ENCODE measurements at places on chromosomes 12 and 14.

GRCh38 chr14:51545396-51545795 is 106.3 kb upstream of the FRMD6 start:
- no peak for DNase-seq

DNA sequence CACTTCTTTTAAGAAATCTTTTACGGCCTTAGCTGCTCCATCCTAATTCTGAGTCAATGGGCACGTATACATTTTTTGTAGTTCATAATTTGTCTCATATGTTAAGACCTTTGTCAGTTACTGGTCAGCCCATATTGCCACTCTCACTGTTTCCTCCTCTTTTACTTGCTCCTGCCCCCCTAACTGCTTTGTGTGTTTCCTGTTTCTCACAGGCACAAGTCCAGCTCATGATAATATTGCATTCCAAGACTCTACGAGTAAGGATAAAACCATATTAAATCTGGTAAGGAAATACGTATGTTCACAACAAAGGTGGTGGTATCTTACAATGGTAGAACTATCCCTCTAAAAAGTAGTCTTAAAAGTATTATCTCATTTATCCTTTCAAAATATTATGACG is 111.7 kb downstream of the DNAI7 start:
- no peak for DNase-seq

DNA sequence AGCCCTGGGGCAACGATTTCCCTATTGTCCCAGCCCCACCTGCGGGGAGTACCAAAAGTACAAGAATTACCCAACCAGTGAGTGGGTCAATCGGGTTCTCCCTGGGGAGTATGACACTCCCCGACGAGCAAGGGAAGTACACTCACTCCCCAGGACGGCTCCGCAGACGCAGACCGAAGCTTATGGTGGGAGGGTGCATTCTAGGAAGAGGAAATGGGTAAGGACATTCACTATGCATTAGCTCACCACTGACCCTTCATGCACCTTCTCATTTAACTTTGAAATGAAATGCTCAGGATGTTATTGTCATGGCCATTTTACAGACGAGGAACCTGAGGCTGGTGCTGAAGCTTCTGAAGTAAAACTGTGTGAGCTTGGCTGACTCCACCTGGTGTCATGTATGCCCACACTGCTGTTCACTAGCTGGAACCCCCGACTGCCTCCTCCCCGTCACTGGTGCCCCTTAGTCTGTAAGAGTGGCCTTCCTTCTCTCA is 45.8 kb upstream of the TMED10 start:
- no peak for DNase-seq

- no peak for DNase-seq
These were observed 132.3 kb downstream of the CCDC59 start for GRCh38 chr12:82225871-82226270.

GRCh38 chr12:127126260-127126628 is 1140.7 kb upstream of the TMEM132C start:
- no peak for DNase-seq

DNA sequence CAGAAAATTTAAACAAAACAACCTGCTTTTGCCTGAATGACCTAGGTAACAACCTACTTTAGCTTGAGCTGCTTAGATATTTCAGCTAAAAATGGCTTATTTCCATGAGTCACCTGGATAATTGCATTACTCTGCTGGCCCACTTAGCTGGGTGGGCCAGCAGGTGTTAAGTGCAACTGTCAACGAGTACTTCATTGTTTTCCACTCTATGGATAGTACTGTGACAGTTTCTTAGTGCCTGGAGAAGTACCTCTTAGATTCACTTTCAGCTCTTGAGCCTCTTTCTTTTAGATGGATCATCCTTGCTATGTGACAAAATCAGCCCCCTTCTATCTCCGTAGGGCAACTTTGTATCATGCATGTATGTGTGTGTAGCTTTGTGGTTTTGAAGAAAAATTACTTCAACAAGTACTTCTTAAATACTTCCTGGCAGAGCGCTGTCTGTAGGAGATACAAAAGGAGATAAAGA is 368.2 kb upstream of the ATP2B1 start:
- no peak for DNase-seq

DNA sequence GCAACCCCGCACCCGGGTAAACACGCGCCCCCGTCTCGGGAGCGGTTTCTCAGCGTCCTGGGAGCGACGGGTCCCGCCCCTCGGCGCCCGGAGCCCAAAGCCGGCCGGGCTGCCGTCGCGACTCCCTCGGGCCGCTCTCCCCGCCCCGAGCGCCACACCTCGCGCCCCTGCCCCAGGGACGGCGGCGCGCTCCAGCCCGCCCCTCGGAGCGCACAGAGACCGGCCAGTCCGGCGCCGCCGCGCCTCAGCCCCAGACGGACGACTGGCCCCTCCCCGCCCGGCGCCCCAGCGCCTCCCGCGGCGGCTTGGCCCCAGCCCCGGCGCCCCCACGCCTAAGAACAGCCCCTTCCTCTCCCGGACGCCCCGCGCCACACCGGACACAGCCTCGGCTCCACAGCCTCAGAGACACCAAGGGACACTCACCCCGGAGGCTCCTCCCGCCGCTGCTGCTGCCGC is 411 bp downstream of the BTBD7 start:
- peak; percentile 4 for DNase-seq

- no peak for DNase-seq
These were observed 32.7 kb upstream of the SDR39U1 start for GRCh38 chr14:24475261-24475660.

- no peak for DNase-seq
These were observed 13.6 kb downstream of the TULP3 start for GRCh38 chr12:2904260-2904659.

- DNase-seq: no peak
These were observed 87.5 kb downstream of the SLC6A15 start for GRCh38 chr12:84825149-84825548.

DNA sequence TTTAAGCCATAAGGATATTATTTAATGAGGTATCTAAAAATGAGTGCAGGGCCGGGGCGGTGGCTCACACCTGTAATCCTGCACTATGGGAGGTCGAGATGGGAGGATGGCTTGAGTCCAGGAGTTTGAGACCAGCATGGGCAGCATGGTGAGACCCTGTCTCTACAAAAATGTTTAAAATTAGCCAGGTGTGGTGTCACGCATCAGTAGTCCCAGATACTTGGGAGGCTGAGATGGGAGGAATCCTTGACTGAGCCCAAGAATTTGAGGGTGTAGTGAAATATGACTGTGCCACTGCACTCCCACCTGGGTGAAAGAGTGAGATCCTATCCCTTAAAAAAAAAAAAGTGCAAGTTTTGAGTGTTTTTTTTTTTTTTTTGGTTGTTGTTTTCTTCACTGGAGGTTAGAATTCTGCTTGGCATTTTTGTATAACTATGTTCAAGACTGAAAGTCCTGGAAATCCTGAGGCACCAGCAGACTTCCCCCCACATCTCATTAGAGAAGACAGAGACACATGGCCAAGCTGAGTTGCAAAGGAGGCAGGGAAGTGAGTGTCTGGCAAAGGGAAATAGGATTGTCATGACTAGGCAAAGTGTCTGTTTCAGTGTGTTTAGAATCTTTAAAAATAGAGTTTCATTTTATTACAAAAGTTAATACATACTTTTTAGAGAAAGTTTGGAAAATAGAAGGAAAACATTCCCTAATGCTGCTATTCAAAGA is 53.5 kb upstream of the DUSP6 start:
- DNase-seq: no peak

- no peak for DNase-seq
These were observed 1.6 kb downstream of the GMPR2 start for GRCh38 chr14:24234095-24235005.

DNA sequence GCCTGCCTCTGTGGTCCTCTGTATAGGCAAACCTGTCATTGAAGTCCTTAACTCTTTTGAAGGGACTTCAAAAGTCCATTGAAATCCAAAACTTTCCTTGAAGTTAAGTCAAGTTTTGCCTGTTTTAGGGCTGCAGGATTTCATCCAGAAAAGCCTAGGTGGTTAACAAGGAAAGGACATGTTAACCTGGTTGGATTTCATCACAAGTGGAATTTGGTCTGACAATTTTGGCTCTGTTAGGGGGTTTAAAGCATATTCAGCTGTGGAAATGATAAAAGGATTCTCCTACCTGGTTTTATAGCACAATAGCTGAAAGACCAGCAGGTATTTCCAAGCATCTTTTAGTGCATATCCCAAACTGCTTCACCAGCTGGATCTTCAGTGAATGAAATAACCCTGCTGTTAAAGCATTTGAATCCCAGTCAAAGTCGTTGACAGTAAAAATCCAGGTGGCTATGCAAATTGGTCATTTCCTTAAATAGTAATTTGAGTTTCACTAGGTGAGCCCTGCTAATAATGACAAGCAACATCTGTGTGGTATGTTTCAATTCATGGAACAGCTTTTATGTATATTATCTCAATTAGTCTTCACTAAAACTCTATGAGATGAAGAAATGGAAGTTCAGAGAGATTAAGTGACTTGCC is 400.5 kb downstream of the ETNK1 start:
- DNase-seq: no peak

DNA sequence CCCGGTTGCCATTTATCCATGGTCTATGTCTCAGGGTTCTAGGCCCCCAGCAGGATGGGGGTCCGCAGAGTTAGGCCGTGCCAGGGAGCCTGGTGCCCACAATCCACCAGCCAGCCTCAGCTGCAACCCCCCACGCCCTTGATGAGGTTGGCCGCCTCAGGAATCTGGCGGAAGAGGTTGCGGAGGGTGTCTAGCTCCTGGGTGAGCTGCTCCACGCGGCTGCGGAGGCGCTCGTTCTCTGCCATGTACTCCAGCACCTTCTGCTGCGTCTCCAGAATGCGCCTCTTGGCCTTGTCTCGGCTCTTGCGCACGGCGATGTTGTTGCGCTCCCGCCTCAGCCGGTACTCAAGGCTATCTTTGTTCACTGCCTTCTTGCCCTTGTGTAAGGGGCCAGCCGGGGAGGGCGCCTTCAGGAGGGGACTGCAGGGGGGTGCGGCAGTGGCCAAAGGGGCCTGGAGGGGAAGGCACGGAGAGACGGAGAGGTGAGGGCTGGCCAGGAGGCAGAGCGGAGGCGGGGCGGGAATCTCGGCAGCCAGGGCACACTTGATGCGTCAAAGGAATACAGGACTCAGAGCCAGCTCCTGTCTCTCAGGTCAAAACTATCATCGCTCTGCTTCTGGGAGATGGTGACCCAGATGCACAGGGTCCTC is 1.6 kb downstream of the CEBPE start:
- DNase-seq: no peak

DNA sequence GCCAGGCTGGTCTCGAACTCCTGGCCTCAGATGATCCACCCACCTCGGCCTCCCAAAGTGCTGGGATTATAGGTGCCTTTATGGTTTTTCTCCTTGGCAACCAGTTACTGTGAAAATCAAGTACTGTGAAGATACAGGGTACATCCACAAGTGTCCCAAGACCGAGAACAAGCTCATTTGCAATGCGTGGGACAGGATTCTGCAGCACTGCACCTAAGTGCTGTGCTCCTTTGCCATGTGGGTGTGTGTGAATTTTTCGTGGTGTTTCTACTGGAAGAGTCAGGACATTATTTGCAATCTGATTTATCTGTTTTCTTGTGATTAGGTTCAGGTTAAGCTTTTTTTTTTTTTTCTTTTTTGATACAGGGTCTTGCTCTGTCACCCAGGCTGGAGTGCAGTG is 7.1 kb upstream of the C14orf93 start:
- DNase-seq: no peak

DNA sequence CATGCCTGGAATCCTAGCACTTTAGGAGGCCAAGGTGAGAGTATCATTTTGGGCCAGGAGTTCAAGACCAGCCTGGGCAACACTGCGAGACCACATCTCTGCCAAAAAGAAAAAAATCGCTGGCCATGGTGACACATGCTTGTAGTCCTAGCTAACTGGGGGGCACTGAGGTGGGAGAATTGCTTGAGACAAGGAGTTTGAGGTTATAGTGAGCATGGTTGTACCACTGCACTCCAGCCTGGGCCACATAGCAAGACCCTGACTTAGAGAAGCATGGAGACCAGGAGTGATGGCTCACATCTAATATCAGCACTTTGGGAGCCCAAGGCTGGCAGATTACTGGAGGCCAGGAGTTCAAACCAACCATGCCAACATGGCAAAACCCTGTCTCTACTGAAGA is 9.2 kb downstream of the PTGES3 start:
- DNase-seq: no peak

DNA sequence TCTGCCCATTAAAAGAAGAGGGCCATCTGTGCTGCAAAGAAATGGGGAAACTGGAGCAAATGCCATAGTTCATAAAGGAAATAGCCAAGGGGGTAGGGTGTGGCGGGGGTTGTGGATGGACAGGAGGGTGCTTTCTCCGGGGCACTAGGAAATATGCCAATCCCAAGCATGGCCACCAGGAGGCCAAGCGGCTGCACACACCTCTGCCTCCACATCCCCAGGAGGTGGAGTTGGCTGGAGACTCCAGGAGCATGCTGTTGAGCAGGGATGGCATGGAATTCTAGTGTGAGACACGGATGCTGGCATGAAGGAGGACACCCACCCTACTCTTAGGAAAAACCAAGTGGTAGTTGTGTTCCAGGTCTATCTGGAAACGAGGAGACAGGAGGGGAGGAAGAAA is 25.2 kb downstream of the NID2 start:
- DNase-seq: peak; percentile 52

DNA sequence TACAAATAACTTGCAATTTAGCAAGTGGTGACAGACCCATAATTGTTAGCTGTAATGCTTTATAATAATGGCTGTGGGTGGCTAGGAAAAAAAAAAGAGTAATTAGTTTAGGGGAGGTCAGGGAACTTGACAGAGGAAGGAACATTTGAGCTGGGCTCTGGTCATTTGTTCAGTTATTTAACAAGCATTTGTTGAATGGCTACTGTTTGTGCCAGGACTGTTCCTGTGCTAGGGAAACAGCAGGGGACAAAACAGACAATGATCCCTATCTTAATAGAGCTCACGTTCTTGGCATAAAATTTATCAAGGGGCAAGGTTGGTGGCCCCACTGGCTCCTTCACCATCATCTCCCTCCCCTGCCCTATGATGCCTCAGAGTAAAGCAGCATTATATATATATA is 18.5 kb downstream of the CHST11 start:
- no peak for DNase-seq

- DNase-seq: no peak
These were observed 70.2 kb downstream of the BTG1 start for GRCh38 chr12:92075425-92075914.

DNA sequence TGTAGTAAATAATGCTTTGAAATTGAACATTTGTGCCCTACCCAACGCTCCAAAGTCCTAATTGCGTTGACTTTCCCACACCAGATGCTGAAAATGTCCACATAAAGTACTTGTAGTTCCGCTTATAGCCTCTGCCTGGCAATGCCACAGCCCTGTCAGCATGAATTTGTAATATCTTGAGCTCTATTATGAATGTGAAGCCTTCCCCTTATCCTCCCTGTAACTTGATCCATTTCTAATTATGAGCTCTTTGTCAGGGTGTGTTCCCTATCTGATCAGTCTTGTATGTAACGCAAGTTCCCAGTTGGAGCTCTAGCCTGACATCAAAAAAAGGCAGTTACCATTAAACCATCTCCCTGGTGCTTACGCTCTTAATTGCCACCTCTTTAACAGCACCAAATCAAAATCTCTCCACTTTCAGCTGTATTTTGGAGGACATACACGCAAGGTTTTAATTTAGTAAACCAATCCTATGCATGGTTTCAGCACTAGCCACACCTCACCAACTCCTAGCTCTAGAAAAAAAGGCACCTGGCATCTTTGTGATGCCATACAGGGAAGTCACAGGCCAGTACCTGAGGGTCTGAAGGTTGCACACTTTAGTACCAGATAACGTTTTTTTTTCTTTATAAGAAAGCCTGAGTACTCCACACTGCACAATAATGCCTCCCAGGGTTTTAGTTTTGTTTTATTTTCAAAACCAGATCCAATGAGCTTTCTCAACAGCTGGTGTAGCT is 69.3 kb downstream of the EEA1 start:
- peak; percentile 18 for DNase-seq

Data from NCI-H1092 (cell line).